Astrocyte of the hippocampus (primary cell): ENCODE measurements at places on chromosomes 1 and 21.
A peak's percentile ranks its signal among the peaks of the same experiment; 100 is the strongest.

DNA sequence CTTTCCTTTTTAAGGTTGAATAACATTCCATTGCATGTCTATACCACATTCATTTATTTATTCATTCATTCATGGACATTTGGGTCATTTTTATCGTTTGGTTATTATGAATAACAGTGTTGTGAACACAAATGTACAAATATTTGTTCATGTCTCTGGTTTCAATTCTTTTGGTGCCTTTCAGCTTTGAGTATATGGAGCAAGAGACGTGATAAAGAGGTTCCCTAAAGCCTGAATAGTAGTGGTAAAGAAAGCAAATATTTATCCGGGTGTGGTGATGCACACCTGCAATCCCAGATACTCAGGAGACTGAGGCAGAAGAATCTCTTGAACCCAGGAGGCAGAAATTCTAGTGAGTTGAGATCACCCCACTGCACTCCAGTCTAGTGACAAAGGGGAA is 5.3 kb upstream of the RLF start:
- DNase-seq, result no peak

DNA sequence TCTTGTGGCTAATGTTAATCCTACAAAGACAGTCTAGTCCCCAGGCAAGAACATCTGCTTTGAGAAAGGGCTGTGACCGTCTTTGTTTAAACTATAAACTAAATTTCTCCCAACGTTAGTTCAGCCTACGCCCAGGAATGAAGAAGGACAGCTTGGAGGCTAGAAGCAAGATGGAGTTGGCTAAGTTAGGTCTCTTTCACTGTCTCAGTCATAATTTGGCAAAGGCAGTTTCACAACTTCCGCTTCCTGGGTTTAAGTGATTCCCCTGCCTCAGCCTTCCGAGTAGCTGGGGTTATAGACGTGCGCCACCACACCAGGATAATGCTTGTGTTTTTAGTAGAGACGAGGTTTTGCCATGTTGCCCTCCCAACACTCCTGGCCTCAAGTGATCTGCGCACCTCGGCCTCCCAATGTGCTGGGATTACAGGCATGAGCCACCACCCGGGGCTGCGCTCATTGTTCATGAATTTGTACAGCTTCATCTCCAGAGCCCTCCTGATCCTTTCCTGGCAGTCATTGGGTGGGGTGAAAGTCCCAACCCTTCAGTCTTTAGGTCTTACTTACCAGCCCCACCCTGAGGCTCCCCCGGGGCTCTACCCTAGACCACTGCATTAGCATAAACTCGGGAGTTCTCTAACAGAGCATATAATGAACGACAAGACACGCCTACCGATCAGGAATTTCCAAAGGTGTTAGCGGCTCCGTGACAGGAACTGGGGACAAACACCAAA is 4.9 kb upstream of the MASP2 start:
- DNase-seq, result no peak

- DNase-seq, result no peak
Observed at GRCh38 chr1:167483790-167484189, 34.5 kb downstream of the CD247 start.

GRCh38 chr1:155529109-155529508 is 33.5 kb downstream of the ASH1L start:
- no peak for DNase-seq

GRCh38 chr1:157105988-157106812 is 6.6 kb upstream of the ETV3L start:
- peak; percentile 76 for DNase-seq

GRCh38 chr1:188499690-188500089 is 1670.9 kb downstream of the PLA2G4A start:
- DNase-seq, result peak; percentile 10

DNA sequence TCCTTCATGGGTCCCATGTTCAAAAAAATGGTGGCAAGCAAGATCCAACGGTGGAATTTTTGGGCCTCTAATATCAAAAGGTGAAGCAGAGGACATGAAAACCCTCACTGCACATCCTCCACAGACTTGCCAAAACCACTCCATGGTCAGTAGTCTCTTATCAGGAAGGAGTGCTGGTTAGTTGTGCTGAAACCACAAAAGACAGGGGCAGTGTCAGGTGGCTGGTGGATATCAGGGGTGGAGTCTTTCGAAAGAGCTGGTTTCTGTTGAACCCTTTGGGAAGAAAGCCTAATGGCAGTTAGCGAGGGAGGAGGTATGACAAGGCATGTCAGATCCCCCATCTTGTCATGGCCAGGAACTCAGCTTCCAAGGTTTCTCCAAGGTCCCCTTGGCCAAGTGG is 395.9 kb upstream of the CAMK1G start:
- DNase-seq, result no peak

GRCh38 chr1:99004254-99004860 is 304 bp downstream of the PLPPR5 start:
- DNase-seq, result peak; percentile 64

DNA sequence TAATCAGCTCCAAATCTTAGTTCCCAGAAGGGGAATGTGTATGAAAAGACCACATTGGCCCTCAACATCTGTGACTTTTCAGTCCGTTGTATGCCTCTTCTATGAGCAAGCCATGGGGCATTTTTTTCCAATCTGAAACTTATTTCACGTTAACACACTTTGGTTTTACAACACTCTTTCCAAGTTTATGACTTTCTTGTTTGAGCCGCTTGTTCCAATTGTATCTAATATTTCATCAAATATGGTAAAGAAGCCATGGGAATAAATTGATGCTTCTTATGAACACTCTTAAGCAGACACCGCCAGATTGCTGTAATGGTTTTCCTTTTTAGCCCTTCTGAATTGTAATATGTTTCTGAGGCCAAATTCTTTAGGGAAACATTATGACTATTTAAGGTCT is 359.9 kb downstream of the HLX start:
- DNase-seq, result no peak
